ENCODE measurements at places on chromosomes 12 and 14. TPM values are rescaled to one million over a fixed set of nuclear protein-coding genes. Genes with fewer than 3 reads are reported as not detected.

The OLR1 gene
- 5.7 TPM for total RNA-seq

DNA sequence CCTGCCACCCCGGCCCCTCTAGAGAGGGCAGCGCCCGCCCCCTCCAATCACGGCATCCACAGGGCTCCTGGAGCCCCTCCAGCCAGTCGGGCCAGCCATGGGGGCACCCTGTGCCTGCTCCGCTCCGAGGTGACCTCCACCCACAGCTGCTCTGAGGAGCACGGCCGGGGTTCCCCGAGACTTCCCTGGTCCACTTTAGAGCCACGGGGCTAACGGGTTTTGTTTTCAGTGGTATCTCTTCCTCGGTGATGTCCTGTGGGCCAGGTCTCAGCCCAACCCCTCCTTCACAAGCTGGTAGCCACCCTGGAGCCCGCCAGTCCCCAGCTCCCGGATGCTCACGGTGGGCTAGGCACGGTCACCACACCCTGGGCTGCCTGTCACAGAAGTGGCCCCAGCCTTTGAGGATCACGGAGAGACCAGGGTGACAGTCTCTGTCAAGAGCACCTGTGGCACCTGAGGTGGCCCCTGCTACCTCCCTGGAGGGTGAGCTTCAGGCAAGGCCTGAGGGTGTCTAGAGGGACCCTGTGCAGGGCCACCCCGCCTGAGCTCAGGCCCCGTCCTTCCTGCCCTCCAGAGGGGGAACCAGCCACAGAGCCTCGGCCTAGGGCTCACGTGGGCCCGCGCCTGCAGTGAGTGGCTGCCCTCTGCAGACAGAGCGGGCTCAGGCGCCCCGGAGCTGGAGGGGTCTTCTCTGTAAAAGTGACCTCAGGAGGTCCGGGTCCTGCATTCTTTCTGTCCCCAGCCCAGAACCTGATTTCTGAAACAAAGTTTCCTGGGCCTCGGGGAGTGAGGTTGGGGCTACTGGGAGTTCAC lies 146.0 kb upstream of the C14orf180 start:
- H3K4me1 ChIP-seq, result peaks cover 26% of the 10 kb centered on the region
- no peak for DNase-seq
- H3K36me3 ChIP-seq, result no peaks in the 10 kb centered on the region
- no peak overlapping the region for H3K4me3 ChIP-seq
- no peaks in the 10 kb centered on the region for H3K27me3 ChIP-seq
- H3K27ac ChIP-seq, result no peak overlapping the region

DNA sequence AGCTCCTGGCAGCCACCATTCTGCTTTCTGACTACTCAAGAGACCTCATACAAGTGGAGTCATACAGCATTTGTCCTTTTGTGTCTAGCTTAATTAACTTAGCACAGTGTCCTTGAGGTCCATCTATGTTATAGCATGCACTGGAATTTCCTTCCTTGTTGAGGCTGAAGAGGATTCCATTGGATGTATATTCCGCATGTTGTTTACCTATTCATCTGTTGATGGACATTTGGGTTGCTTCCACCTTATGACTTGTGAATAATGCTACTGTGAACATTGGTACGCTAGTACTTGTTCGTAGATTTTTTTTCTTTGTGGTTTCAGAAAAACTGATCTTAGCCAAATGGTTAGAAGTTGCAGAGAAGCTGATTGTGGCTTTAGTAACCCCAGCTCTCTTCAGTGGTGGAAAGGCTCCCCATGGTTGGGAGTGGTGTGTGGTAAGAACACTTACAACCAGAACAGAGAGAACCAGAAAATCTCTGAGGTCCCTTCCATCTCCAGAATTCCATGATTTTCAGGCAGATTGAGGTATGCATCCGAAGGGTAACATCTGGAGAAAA lies 118.4 kb downstream of the SAMD4A start:
- H3K36me3 ChIP-seq, result no peaks in the 10 kb centered on the region
- no peaks in the 10 kb centered on the region for H3K27me3 ChIP-seq
- H3K4me1 ChIP-seq, result peaks cover 13% of the 10 kb centered on the region
- DNase-seq, result no peak
- H3K27ac ChIP-seq, result no peak overlapping the region

GRCh38 chr12:1768615-1769014 lies 51.8 kb upstream of the LRTM2 start:
- H3K4me1 ChIP-seq, result peaks cover 43% of the 10 kb centered on the region
- no peak overlapping the region for H3K27ac ChIP-seq
- DNase-seq, result no peak
- no peaks in the 10 kb centered on the region for H3K27me3 ChIP-seq

GRCh38 chr12:91094032-91094662 lies 17.1 kb downstream of the LUM start:
- no peaks in the 10 kb centered on the region for H3K4me1 ChIP-seq
- no peaks in the 10 kb centered on the region for H3K36me3 ChIP-seq
- DNase-seq, result no peak
- H3K27me3 ChIP-seq, result no peaks in the 10 kb centered on the region

GRCh38 chr14:102927878-102928411 lies 5.5 kb downstream of the AMN start:
- peaks cover 41% of the 10 kb centered on the region for H3K27me3 ChIP-seq
- H3K4me3 ChIP-seq, result no peak overlapping the region
- no peaks in the 10 kb centered on the region for H3K36me3 ChIP-seq
- DNase-seq, result no peak
- H3K4me1 ChIP-seq, result peaks cover 33% of the 10 kb centered on the region

GRCh38 chr14:98555440-98555839 lies 716.6 kb downstream of the BCL11B start:
- DNase-seq, result no peak
- no peaks in the 10 kb centered on the region for H3K36me3 ChIP-seq
- no peaks in the 10 kb centered on the region for H3K4me1 ChIP-seq
- no peak overlapping the region for H3K4me3 ChIP-seq

Data from body of pancreas (tissue), 4 donors.